ENCODE measurements at places on chromosomes 12 and 14.

- no peak for DNase-seq
These were observed 74.2 kb downstream of the PPM1H start for GRCh38 chr12:62860501-62861411.

GRCh38 chr14:57383125-57383745 is 7.2 kb upstream of the NAA30 start:
- peak; percentile 60 for DNase-seq

- no peak for DNase-seq
These were observed 40.2 kb upstream of the RPL10L start for GRCh38 chr14:46691819-46692218.

GRCh38 chr12:53989227-53990113 is 4.5 kb downstream of the HOXC10 start:
- peak; percentile 54 for DNase-seq

DNA sequence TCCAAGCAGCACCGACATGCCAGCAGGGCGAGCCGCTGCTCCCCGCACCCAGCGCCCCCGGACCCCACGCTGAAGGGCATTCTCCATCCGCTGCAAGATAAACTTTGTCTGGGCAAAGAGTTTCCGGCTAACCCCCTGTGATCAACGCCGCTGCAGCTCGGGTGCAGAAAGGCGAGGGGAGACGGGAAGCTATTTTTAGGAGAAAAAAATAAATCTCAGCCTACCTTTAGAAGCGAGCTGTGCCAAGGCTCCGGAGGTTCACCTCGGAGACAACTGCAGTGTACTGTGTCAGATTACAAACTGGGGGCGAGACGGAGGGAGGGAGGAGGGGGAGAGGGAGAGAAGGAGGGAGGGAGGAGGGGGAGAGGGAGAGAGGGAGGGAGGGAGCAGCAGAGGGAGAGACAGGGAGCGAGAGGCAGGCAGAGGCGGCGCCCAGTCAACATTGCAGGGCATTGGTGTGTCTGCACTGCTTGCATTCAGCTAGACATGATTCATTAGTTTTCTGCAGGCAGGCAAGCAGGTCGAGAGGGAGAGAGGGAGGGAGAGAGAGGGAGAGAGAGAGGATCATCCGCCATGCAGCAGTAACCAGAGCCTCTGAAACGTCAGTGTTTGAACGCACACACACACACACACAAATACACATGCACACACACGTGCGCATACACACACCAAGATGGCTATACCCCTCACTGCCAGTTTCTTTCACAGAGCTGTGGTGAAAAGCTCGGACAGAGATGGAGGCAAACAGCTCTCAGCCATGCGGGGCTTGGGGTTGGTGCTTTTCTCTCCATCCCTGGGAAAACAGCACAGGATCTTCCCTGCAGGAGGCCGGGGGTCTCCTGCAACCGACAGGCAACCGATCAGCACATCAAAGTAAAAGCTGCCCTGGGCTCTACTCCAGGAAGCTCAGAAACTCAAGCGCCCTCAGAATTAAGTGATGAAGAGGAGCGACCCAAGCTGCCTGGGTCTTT is at the start of gene RIMBP2:
RIMBP2 (minus strand) TSS at position 302 of the 971 bp plus-strand sequence. CDS start 237,286 bp downstream, outside the sequence.
- DNase-seq: no peak

DNA sequence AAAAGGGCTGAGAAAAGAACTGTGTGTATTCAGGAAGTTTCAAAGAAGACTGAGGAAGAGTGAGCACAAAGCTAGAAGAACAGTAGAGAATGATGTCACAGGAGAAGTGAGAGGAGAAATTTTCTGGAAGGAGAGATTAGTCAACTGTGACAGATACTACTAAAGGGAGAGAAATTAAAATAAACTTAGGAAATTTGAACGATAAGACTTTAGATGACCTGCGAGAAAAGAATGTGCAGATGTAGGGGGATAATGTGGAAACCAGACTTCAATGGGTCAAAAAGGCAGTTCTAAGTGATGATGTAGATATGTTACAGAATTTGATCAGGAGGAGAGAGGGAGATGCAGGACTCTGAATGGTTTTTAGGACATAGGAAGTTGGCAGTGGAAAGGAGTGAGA is 287.4 kb downstream of the SYT1 start:
- no peak for DNase-seq

All from Caco-2 (cell line).